Foreskin keratinocyte (primary cell): ENCODE measurements at places on chromosomes 7 and 10. TPM values are rescaled to one million over a fixed set of nuclear protein-coding genes. Genes with fewer than 3 reads are reported as not detected.

NUDCD3 gene
- total RNA-seq: 81.0 and 90.2 TPM in 2 replicates

CPN1 gene
- total RNA-seq: not detected in 2 replicates

GIMAP6 gene
- total RNA-seq: not detected in 2 replicates

NYAP1 gene
- total RNA-seq: 1.9 and 2.4 TPM in 2 replicates

CHAT gene
- not detected in 2 replicates for total RNA-seq
